ENCODE measurements at places on chromosomes 5 and 9. TPM values are rescaled to one million over a fixed set of nuclear protein-coding genes. Genes with fewer than 3 reads are reported as not detected.

The BTNL8 gene
- 0.67 TPM for total RNA-seq

The DNAH5 gene
- total RNA-seq, result 14.8 TPM

- no peak for DNase-seq
Observed at GRCh38 chr9:85536514-85536913, 205.2 kb downstream of the AGTPBP1 start.

DNA sequence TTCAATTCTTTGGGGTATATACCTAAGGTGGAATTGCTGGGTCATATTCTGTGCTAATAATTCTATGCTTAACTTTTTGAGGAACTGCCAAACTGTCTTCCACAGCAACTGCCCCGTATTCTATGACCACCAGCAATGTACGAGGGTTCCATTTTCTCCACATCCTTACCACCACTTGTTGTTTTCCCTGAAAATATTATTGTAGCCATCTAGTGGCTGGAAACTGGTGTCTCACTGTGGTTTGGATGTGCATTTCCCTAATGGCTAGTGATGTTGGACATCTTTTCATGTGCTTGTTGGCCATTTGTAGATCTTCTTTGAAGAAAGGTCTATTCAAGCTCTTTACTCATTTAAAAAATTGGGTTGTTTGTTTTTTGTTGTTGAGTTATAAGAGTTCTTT is 30.7 kb downstream of the MSX2 start:
- DNase-seq, result no peak

GRCh38 chr5:125409861-125410536 is 663.6 kb upstream of the ZNF608 start:
- DNase-seq, result no peak

Data from liver (tissue), 10 donors.